ENCODE measurements at places on chromosomes 6 and 20.

GRCh38 chr6:166998256-166999144 lies 697 bp upstream of the CEP43 start:
- no peak for DNase-seq

DNA sequence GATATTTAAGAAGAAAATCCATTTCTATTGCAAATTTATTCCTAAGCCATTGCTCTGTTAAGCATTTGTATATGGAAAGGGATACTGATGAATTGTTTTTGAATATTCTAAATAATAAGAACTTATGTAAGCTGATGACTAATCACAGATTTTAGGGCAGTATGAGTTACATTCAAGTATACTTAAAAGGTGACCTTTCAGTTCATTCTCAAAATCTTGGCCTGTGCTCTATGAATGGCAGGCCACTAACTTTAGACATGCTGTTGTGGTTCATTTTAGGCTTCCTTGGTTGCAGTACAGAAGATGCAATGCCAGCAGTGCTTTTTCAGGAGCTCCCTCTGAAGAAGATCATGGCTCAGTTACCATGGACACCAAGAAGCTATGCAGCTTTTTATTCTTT lies 380.4 kb downstream of the CENPW start:
- DNase-seq, result no peak

DNA sequence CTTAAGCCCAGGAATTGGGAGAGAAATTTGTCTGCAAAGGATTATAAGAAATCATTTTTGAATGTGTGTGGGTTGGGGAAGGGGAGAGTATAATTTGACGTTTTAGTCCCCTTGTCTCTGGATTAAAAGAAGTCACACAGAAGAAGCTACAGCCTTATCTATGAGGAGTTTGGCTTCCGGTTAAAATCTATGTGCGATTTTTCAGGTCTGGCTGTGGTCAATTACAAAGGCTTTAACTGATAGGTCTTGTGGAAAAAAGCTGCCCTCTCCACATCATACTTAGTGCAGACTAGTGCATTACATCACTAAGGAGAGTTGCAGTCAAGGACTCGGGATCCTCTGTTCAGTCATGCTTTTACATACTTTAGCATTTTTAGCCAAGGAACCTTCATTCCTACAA lies 80.3 kb upstream of the HTR1B start:
- no peak for DNase-seq

DNA sequence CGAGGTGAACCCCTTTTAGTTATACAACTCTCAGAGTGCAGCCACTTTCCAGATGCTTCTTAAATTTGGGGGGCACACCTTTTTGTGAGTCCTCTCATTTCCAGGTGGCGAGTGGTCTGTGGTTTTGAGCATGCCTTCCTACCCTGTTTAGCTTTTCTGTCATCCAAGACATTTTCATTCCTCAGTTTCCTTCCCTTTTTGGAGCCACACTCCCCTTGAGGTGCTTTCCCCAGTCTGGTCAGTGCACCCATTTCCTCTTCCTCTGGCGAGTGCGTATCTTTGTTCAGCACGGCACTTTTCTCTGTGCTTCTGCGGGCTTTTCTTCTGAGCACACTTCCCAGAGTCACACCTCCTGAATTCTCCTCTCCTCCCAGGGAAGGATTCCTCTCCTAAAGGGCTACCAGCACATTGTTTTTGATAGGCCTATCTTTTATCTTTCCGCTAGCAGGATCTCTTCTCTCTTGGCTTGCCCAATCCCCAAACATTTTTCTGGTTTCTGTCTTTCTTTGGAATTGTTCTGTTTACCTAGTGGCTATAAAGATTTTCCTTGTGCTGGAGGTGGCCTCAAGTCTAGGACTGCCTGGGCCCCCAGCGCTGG lies 1.4 kb downstream of the PHF20 start:
- DNase-seq, result peak; percentile 72

GRCh38 chr20:58433759-58434158 lies 44.7 kb downstream of the VAPB start:
- no peak for DNase-seq

- no peak for DNase-seq
Measured at GRCh38 chr6:14269436-14269835, 151.9 kb downstream of the CD83 start.

GRCh38 chr6:34172961-34173775 lies 27.3 kb upstream of the GRM4 start:
- DNase-seq, result no peak

DNA sequence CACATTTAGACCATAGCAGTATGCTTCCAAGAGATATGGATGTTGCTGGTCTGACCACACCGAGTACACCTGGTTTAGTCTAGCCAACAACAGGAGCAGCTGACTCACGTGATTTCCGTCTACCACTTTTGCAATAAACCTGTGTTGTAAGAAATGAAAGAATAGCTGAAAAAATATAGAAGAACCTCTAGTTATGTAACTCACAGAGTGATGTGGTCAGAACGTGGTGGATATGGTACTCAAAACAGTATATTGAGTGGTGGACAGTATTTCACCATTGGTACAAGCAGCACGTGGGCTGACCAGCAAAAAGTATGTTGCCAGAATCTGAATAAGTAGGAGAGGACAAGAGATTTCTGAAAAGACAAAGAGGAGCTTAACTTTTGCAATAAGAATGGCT lies 226.9 kb downstream of the TBC1D7 start:
- DNase-seq, result no peak

DNA sequence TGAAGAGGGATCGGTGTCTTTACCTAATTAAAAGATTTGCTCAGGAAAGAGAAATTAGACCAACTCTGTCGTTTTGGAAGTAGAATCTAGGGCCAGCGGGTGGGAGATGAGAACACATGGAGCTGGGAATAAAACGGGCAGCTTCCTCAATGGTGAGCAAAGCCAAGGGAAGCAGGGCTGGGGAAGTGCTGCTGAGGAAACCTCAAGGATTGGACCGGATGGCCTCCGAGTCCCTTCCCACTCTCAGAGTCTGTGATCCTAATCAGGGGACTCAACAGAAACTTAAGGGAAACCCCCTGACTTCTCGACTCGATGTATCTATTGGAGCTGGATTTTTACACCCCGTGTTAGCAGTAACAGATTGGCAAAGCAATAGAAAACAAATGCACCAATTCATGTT lies 10.8 kb downstream of the GCNT2 start:
- DNase-seq, result no peak

DNA sequence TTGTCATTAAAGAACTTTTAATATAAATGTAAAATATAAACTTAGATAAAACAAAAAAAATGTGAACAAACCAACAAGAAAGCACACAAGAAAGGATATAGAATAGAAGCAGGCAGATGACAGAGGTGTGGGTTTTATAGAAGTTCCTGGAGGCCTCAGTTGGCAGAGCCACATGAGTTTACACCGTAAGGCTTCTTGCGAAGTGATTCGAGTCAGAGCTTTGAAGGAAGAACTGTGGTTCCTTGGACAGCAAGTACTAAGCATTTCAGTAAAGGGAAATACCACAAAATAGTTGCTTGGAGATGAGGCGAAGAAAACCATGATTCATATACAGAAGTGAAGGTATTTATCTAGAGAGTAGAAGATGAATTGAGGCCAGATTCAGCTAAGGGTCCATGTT lies 207.9 kb upstream of the EYA4 start:
- no peak for DNase-seq

GRCh38 chr20:61300709-61301108 lies 48.6 kb downstream of the CDH4 start:
- no peak for DNase-seq

DNA sequence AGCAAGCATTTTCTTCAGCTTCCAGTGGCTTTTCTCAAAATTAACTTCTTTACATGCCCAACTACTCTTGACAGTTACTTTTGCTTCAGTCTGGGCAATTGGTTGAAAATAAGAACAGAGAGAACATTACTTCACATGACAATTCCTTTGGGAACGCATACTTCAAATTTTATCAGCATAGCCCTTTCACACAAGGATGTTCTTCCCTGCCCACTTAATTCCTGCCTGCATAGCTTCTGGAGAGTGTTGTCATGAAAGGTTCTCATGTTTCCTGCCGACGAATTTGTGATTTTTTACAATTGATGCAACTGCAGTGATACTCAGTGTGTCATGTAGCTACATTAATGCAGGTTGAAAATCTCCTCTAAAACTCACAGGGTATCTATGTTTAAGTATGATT lies 22.0 kb upstream of the SNRNP48 start:
- DNase-seq, result no peak

DNA sequence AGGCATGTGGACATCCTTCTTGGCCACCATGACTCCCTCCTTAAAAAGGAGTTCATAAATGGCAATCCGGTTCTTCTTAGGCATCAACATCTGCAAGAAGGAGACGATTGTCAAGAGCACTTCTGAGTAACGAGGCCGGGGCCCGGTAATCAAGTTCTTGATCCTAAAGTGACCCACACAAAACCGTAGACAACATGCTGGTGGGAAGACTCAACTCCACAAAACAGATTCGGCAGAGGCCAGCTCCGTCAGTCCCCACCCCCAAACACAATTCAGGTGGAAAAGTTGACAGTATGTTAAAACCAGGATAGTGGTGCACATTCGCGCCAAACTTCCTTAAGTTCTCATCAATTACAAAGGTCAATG lies 754 bp downstream of the RPS10 start:
- DNase-seq, result no peak

DNA sequence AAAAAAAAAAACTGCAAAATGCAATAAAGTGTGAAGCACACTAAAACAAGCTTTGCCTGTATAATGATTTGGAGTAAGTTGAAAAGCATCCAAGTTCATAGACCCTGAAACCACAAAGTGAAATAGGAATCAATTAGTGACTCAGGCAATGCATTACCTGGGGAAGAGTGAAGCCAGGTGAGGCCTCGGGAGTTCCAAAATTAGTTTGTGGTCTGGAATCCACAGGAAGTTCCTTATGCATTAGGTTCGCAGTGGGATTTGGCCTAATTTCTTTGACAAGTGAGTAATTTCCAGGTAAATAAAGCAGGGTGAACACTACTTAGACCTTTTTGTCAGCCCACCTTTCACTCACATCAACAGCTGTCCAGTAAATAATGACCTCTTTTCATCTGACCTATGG lies 490.8 kb downstream of the CBLN4 start:
- no peak for DNase-seq

DNA sequence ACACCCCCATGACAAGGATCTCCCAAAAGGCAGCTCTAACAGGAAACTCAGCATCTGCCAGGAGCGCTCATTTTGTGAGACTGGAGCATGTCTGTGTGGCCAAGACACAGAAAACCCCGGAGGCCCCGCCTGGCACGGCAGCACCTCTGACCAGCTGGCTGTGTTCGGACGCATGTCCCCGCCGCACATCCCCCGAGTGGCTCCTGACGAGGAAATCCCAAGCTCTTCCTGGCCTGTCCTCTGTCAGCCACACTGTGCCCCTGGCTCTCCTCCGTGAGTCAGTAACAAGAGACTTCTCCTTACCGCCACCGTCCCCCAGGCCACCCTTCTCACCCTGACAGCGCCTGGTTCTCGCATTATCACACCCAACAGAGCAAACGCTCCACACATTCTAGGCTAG lies 14.4 kb downstream of the SLC2A4RG start:
- DNase-seq, result no peak

- no peak for DNase-seq
Measured at GRCh38 chr6:3052481-3053230, 15.6 kb upstream of the RIPK1 start.

- DNase-seq, result no peak
Measured at GRCh38 chr20:11057624-11058023, 383.8 kb upstream of the JAG1 start.

GRCh38 chr6:42028234-42029061 lies 21.9 kb upstream of the TAF8 start:
- peak; percentile 40 for DNase-seq
